ENCODE measurements at places on chromosomes 5 and 9. TPM values are rescaled to one million over a fixed set of nuclear protein-coding genes. Genes with fewer than 3 reads are reported as not detected.

GRCh38 chr5:149073213-149073612, 10.4 kb upstream of the SH3TC2 start:
- no peak for DNase-seq

DNA sequence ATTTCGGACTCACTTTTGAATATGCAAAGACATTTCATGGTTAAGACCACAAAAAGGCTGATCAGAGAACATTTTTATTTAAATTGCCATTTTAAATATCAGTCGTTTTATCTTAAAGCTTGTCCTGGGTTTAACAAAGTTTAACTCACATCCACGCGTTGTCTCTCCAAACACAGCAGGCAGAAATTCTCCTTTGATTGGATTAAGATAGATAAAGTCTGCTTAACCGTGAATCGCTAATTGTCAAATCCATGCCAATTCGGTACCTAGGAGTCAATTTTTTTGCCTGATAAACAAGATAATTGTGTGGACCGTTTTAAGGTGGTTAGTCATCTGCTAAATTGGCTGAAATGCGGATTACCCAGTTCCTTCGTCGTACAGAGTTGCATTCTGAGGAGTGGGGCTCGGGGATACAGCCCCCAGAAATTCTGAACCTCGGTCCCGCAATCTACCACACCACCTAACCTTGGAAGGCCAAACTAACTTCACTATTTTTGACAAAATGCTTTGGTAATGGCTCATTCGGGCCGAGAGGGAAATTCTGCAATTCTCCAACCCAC, 665 bp upstream of the BTF3 start:
- DNase-seq: no peak

GRCh38 chr9:92790542-92791527, 26.2 kb upstream of the BICD2 start:
- peak; percentile 80 for DNase-seq

IFNE gene
- total RNA-seq: not detected

HTR1A gene
- 5.0 TPM for total RNA-seq

CDKN2A gene
- total RNA-seq: not detected
